ENCODE measurements at places on chromosomes 1 and 21.

- DNase-seq, result no peak
Observed at GRCh38 chr1:153985341-153985912, 712 bp downstream of the RAB13 start.

- DNase-seq, result no peak
Observed at GRCh38 chr1:7482077-7482476, 289.0 kb upstream of the VAMP3 start.

DNA sequence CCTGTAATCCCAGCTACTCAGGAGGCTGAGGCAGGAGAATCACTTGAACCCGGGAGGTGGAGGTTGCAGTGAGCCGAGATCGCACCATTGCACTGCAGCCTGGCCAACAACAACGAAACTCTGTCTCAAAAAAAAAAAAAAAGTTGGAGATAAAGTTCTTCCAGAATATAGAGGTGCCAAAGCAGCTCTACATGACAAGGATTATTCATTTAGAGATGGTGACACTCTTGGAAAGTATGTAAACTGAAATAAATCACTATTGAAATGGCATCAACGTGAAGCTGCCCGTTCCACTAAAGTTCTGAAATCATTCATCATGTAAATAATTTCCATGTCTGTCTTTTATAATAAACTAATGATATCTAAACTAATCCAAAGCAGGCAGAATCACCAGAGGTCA lies 14.9 kb downstream of the EIF4G3 start:
- no peak for DNase-seq

GRCh38 chr1:33195556-33195955 lies 13.7 kb upstream of the TRIM62 start:
- DNase-seq, result no peak

- DNase-seq, result peak; percentile 48
Observed at GRCh38 chr1:42931911-42932422, 26.7 kb downstream of the SLC2A1 start.

DNA sequence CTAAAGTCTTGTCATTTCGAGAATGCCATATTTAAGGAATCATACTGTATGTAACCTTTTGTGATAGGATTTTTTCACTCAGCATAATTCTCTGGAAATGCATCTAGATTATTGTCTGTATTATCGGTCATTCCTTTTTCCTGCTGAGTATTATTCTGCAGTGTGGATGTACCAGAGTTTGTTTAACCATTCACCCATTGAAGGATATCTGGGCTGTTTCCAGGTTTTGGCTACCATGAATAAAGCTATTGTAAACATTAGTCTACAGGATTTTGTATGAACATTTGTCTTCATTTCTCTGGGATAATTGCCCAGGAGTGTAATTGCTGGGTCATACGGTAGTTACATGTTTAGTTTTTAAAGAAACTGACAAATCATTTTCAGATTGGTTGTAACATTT lies 61.8 kb downstream of the ATP1A1 start:
- DNase-seq, result no peak

GRCh38 chr1:54193453-54193852 lies 6.4 kb downstream of the CYB5RL start:
- DNase-seq, result no peak

- peak; percentile 19 for DNase-seq
Observed at GRCh38 chr1:118136187-118136941, 48.7 kb downstream of the SPAG17 start.

DNA sequence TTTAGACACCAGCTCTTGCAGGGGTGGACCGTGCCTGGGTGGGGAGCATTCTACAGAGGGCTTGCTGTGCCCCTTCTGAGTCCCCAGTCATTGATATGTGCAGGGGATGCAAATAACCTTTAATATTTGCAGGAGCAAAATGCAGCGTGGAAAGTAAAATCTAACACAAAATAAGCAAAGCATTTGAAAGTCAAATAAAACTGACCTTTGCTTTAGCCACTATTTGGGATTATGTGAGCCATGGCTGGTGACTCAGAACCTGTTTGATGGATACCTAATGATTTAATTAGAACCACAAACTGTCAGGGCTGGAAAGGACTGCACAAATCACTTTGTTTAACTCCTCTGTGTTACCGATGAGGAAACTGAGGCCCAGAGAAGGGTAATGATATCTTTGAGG lies 377.5 kb downstream of the HHAT start:
- DNase-seq, result no peak

GRCh38 chr1:213759359-213760181 lies 228.2 kb upstream of the PROX1 start:
- no peak for DNase-seq

DNA sequence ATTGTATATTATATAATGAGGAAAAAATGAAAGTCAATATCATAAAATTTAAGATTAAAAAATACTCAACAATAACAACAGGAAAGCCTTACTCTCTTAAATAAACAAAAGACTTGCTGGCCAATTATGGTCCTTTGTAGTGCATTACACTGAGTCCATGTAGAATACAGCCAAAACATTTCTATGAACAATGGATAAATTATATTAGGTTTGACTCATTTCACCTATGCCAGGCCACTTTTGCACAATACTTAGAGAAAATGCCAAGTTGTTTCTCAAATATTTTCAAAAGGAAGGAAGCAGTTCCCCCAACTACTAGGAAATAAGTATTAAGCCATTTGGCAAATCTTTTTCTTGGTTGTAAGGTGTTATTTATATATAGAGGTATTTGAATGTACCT lies 19.8 kb upstream of the UCK2 start:
- DNase-seq, result no peak

GRCh38 chr1:234839663-234840062 lies 229.7 kb upstream of the IRF2BP2 start:
- DNase-seq, result no peak
